ENCODE measurements at places on chromosomes 2 and 18.

- no peak for DNase-seq
Measured at GRCh38 chr2:127197475-127198385, 22.4 kb downstream of the CYP27C1 start.

DNA sequence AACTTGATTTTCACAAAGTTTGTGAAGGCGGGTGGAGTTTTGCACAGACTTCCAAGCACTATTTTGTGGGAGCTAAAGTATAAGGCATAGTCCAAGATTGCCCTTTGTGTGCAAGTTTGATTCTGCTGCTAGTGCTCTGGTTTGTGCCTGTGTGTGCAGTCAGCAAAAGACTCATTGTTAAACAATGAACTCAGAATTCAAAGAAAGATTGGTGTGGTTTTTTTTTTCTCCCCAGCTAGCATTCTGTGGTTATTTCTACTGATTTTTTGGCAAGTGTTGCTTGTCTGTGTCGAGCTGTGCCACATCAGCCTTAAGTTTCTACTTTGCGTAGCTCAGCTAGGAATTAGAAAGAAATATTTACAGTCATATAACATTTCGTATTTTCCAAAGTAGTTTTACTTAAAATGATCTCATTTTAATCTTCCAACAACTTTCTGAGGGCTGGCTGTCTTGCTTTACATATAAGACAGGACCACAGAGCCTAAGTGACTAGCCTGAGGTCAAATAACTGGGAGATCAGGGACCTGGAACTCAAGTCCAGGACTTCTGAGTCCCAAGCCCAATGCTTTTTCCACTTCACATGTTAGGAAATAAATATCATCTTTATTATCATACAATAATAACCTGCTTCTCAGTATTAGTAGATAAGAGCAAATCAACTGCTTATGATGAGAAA lies 69.8 kb downstream of the BABAM2 start:
- DNase-seq, result peak; percentile 95

- DNase-seq, result peak; percentile 2
Measured at GRCh38 chr2:175535631-175536030, 354.1 kb upstream of the ATP5MC3 start.

DNA sequence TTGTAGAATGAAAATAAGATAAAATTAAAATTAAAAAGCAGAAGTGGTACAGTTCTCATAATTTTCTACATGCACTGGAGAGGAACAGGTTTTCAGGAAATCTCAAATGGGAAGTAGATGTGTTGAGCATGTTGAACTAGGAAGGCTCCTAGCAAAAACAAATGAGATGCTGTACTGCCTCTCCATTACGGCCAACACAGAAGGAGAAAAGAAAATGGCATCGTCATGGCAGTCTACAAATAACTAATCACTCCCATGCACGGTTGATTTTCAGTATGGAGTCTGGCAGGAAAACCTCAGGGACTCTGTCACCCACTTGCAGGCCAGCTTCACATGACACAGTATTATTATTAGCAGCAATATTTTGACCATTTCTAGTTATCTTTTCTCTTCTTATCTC lies 278.7 kb downstream of the NRXN1 start:
- DNase-seq, result no peak

GRCh38 chr2:17171446-17172049 lies 346.7 kb downstream of the RAD51AP2 start:
- no peak for DNase-seq

DNA sequence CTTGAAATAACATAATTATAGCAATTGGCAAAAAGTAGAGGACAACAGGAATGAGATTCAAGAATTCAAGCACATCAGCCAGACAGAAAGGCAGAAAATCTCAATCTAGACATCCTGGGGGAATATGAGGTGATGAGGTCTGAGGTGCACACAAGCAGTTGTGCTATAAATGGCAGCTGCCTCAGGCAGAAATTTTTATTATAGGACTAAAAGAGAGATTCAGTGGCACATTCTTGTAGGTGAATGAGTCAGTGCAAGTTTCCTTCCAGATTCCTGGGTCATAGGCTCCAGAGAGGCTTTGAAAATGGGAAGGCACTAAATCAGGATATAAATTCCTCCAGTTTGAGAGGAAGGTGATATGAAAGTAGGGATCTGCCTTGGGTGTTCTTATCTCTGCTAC lies 127.2 kb upstream of the THSD7B start:
- no peak for DNase-seq

DNA sequence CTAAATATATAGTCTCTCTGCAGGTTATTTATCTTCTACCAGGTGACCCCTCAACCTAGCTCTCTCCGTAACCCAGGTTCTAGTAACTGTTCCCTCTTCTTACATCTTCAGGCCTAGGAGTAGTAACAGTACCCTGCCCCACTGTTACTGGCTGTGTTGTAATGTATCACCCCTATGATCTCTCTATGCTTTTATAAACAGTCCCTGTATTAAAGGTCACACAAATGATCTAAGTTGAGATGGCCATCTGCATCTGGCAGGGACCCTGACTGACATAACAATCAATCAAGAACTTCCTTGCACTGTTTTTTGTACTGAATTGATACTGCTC lies 219.7 kb upstream of the STK17B start:
- no peak for DNase-seq

DNA sequence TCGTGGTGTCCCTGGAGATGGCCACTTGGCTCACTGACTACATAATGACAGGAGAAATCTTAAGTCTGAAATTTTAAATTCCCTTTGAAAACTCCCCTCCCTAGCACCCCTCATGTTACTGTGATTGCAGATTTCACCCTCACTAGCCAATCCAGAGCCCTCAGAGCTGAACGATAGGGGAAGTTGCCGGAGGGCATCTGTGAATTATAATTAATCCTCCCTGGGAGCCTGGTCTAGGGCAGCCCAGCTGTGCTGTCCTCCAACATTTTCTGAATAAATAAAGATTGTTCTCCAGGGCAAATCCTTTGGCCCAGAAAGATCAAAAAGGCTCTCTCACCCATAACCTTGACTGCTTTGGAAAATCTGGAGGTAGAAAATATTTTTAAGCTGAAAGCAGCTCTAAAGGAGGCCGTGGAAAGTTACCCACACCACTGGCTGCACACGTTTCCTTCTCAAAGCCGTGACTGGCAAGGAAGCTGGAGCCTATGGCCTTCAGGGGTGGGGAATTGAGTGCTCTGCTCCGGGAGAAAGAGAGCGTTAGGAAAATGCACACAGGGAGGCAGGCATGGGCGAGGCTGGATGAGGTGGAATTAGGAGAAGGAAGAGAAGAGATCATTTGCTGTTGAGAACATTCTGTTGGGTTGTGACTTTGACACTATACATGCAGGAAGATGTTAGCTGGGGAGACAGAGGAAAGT lies 68.9 kb upstream of the CNGA3 start:
- no peak for DNase-seq

- no peak for DNase-seq
Measured at GRCh38 chr2:159209341-159210306, 76.9 kb downstream of the WDSUB1 start.

GRCh38 chr18:72868585-72869225 lies 918 bp upstream of the NETO1 start:
- DNase-seq, result no peak

GRCh38 chr2:240227538-240228428 lies 87.3 kb upstream of the OTOS start:
- DNase-seq, result no peak

DNA sequence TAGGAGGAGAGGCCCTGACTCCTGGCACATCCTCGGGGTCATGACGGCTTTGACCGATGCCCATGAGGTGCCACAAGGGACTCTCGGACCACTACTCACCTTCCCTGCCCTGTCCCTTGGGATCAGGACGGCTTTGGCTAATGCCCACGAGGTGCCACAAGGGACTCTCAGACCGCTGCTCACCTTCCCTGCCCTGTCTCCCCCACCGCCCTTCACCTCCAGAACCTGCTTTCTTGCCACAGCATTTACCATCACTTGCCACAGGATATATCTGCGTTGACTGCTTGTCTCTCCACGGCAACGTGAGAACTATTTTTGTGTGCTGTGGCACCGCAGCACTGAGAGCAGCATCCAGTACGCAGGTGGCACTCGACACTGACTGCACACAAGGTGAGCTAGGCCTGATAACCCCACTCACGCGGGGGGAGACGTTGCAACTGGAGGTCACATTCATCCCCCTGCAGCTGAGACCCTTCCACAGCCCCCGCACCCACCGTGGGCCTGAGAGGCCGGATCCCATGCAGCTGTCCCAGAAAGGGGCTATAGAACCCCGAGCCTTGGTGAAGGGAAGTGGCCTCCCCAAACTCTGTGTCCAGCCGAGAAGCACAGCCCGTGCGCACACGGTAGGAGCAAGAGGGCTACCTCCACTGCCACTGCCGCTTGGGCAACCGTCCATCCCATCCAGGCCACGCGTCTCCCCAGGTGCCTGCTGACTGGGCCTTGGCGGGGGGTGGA lies 47.5 kb downstream of the ANO7 start:
- no peak for DNase-seq

DNA sequence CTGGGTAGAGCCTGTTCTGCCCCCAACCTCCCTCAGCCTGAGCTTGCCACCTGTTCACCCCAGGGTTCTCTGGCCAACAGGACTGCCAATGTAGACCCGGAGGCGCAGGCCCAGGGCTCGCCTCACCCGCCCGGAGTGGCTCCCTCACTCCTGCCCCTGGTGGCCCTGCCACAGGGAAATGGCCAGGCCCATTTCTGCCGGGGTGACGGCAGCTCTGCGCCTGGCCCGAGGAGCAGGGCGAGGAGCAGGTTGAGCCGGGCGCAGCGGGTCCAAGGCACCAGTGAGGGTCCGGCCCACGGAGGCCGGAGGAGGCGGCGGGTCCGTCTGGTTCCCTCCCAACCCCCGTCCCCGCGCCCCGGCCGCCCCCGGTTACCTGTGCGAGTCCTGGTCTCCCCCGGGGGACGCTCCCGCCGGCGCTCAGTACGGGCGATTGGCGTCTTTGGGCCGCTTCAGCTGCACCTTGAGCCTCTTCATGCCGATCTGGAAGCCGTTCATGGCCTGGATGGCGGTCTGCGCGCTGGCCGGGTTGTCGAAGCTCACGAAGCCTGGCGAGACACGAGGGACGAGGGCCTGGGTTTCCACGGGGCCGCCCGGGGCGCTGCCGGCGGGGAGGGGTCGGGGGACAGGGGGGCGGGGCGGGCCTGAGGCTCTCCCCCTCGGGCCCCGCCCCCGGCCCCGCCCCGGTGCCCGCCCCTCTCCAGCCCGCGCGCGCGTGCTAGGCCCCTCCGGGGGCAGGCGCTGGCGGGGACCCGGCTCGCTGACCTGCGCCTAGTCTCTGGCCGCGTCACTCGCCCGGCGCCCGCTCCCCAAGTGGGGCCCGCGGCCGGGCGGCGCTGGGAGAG lies 312.0 kb downstream of the CELF4 start:
- no peak for DNase-seq

DNA sequence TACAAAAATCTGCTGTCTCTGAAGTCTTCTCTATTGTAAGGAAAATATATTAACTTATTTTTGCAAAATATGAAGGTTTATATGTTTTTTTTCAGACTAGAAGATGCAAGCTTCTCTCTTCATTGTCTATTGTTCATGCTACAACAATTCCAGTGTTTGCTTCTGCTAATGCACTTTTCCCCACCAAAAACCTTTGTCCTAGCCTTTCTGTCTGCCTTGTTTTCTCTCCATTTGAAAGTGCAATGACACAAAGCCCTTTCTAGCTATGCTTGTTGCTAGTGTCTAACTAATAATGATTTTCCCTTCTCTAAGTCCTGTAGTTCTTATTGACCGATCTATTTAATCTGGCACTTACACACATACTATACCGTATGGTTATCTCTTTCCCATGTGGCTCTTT lies 369.5 kb upstream of the CELF4 start:
- no peak for DNase-seq

GRCh38 chr2:223460774-223461211 lies 141.4 kb downstream of the SCG2 start:
- peak; percentile 32 for DNase-seq

- DNase-seq, result no peak
Measured at GRCh38 chr2:3034396-3034795, 343.2 kb downstream of the EIPR1 start.

GRCh38 chr2:73736378-73736777 lies 767 bp downstream of the TPRKB start:
- no peak for DNase-seq

GRCh38 chr2:71513096-71513495 lies 59.7 kb downstream of the DYSF start:
- no peak for DNase-seq

DNA sequence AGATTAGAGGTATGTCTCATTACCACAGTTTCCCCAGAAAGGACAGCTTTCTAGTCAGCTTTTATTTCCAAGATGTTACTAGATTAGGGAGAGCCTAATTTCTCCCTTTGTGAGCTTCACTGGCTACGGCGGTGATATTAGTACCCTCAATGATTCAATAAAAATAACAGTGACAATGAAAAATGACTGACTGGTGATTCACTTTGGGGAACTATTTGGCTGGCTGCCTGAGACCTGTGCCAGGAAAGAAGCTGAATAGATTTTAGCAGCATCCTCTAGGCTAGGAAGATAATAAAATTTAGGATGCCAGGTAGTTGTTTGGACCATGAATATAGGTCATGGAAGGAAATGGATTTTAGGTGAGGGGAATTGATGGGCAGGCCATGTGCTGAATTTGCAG lies 178.7 kb downstream of the FMNL2 start:
- no peak for DNase-seq

- DNase-seq, result no peak
Measured at GRCh38 chr18:77063260-77063659, 69.3 kb downstream of the MBP start.

DNA sequence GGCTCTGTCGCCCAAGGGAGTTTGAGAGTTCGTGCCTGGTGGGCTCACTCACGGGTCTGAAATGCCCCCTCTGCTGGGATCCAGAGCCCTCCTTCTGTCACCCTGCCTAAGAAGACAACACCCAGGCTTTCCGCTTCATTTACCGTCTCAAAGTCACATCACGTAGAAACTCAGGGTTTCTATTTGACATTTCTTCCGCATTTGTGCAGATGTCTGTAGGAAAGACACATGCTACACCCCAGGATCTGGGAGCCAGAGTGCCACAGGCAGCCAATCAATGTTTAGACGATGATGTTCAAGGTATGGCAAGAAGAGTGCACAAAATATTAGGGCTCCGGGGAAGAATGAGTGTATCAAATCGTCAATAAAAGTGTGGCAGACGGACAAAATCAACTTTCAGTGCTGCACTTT lies 24.4 kb upstream of the ACKR3 start:
- no peak for DNase-seq

DNA sequence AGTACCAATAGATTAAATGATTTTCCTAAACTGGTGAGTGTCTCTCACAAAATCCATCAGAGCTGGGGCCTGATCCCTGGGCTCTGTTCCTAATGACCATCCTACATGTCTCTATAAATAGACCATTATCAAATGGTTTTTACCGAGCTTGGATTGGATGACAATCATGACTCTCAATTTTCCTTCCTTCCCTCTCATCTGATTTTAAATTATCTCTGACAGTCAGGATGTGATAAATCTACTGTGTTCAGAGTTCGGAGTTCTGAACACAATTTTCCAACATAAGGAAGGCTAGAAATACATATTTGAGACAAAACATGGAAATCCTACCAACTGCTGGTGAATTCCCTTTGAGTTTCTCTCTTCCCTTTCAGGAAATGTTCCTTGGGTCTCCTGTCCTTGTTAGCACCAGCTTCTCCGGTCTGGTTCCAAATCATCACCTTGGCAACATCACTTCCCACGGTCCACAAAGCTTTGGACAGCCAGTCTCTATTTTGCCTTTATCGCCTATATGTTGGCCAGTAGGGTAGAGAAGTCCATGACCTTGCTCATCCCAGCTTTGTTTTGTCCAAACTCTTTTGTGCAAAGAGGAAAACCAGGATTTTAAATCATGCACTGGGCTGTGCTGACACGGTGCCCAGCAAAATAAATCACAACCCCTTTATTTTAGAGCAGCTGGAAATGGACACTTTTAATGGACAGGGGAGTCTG lies 139.6 kb upstream of the ITGA6 start:
- no peak for DNase-seq

GRCh38 chr2:164535280-164536025 lies 85.8 kb downstream of the GRB14 start:
- no peak for DNase-seq
